ENCODE measurements at places on chromosomes 12 and 14.

DNA sequence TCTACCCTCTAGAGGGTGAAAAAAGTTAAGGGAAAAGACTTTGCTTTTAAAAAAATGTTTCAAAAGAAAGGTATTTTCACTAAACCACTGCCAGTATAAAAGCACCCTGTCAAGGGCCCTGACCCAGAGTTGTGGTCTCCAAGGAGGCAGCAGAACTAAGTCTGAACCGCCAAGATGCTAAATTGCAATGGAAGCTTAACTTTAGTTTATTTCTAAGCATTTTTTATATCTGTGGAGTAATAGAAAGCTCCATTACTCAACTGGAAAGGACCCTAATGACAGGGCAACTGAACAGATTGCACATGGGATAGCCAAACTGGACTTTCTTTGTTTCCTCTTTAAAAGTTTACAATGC, 379.8 kb downstream of the NAV3 start:
- DNase-seq = no peak

DNA sequence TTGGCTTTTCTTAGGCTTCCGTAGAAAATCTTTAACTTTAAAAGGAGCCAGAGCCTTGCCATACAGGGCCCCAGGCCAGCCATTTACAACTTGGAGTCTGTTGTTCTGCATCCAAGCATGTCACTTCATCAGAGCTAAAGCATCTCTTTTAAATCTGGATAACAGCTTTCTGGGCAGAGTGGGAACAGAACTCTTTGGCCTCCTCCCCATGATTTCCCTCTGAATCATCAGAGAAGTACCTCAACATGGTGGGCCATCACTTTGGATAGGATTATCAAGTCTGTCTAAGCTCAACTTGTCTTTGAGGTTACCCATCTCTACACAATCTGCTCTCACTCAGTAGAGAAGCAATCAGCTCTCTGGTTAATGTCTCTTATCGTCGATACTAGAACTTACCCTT, 170.9 kb downstream of the SLC6A15 start:
- DNase-seq = no peak

DNA sequence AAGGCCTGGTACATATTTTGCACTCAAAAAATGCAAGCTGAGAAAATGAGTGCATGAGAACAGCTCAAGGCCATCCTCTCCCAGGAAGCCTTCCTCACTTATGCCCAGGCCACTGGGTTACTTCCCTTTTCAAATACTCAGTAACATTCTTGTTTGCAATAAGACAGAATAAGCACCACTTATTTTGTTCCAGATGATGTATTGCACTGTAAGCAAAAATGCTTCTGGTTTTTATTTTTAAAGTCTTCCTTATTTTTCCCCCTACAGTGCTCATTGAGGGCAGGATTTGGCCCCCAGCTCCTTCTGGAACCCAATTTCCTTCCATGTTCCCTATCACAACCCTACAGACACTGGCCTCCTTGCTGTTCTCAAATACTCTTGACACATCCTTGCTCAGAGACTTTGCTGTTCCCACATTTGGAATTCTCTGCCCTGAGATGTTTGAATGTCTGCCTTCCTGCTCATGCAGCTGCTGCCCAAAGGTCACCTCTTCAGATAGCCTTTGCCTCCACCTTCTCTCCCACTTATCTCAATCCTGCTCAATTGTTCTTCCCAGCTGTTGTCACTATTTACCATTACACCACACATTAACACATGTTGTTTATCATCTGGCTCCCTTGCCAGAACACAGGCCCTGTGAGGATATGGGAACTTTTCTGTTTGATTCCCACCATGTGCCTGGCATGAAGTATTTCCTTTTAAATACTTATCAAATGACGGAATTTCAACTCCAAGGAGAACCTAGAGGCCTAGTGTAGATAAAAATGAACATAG, 49.9 kb downstream of the IFNG start:
- no peak for DNase-seq

DNA sequence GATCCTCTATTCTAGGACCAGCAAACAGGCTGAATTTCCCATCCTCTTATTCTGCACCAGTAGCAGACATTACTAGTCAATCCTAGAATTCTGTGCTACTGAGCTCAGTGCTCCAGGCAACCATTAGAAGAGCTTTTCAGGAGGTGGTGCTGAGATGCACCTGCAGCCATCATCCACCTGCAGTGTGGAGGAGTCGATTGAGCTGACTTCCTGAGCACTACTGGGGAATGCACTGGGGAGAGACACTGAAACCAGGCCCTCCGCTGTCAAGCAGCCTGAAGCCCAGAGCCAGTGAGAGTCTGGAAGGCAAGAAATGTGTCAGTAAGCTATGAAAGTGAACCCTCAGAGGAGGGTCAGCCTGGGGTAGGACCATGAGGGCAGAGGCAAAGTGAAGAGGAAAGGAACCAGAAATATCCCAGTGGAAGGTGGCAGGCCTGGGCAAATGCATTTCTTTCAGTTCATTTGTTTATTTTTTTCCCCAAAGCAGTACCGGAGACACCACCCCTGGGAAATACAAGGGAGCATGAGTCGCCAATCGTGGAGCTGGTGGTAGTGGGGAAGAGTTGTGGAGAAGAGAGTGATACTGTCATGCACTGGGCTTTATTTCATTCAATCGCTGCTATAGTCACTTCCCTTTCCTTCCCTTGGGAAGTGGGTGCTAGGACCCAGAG, 23.0 kb upstream of the SERPINA4 start:
- no peak for DNase-seq

DNA sequence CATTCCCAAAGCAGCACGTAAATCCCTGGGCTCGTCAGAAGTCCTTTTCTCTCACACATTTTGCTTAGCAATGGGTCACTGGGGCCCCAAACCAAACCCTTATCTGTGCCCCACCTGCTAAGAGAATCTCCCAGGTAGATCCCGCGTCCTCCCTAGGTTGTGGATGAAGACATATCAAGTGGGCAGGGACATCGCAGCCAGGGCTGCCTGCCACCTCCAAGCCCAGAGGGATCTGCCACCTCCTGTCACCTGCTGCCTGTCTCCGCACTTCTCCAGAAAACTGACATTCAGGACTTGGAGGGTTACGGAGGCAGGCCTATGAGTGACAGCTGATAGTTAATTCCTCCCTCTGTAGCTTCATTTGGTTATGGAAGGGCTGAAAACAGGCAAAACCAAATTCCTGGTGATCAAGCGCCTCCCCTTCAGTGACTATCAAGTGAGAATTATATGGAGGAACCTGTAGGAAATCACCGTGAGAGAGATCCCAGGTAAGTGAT, 19.5 kb downstream of the BCL11B start:
- DNase-seq = no peak

DNA sequence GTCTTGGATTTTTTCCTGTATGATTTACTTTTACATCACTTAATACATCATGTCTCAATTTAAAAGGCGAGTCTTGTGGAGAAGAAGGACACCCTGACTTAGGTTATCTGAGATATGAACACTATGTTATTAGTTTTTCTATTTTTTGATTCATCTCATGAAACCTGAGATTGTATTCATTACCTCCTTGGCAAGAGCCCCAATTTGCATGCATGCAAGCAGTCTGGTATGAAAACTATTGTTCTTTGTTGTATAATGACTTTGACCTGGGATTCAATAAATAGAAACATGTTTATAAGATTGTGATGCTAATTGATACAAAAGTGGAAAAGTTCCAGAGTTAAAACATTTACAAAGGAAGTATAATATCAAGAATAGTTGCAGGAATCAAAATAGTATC, 576.1 kb downstream of the NOVA1 start:
- no peak for DNase-seq

- no peak for DNase-seq
Measured at GRCh38 chr14:98156411-98156810, 1115.6 kb downstream of the BCL11B start.

DNA sequence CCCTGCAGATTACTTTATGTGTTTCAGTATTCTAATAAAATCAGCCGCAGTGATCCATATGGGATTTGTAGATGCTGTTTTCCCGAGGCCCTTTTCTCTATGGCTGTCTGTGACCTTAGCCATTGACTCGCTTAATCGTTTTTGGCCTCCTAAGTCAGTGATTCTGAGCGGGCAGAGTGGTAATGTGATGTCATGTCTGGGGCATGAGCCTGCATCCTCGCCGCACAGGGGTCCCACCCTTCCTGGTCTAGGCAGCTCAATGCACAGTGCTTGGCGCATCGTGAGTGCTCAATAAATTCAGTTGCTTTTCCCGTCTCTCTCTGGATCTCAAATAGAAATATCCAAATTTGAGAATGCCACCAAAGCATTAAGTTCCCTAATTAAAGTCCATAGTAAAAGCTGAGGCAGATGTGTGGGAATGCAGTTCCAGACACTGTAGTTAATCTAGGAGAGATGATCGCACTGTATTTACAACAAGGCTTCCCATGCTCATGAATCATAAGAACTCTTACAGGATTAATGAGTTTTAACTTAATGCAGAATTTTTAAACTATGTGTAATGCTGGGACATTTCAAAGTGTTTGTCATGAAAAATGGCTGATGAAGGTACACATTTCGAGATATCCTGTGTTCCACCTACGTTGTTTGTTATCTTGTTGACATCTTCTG, 29.3 kb downstream of the HMGA2 start:
- no peak for DNase-seq

- no peak for DNase-seq
Measured at GRCh38 chr12:69888901-69889300, 63.9 kb downstream of the MYRFL start.

DNA sequence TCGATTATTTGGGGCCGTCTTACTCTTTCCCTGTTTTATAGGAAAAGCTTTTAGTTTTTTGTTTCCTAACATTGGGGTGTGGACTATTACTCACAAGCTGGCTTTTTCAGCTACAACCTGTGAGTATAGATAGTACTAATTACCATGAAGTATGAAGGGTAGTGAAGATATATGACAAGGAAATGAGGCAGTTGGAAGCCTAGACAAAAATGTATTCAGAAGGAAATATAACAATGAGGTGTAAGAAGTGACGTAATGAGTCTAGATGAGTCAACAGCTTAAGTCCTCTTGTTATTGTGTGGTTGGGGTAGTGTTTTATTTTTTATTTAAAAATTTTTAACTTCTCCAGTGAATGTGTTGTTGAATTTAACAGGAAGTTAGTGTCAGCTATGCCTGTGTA, 804.5 kb downstream of the NRXN3 start:
- DNase-seq = no peak

GRCh38 chr12:76919383-76920171, 40.8 kb upstream of the CSRP2 start:
- no peak for DNase-seq

- no peak for DNase-seq
Measured at GRCh38 chr12:19927661-19928060, 440.7 kb upstream of the PDE3A start.

- DNase-seq = no peak
Measured at GRCh38 chr14:77045238-77046162, 17.0 kb upstream of the IRF2BPL start.

- DNase-seq = no peak
Measured at GRCh38 chr14:24115422-24116127, 826 bp upstream of the NRL start.

DNA sequence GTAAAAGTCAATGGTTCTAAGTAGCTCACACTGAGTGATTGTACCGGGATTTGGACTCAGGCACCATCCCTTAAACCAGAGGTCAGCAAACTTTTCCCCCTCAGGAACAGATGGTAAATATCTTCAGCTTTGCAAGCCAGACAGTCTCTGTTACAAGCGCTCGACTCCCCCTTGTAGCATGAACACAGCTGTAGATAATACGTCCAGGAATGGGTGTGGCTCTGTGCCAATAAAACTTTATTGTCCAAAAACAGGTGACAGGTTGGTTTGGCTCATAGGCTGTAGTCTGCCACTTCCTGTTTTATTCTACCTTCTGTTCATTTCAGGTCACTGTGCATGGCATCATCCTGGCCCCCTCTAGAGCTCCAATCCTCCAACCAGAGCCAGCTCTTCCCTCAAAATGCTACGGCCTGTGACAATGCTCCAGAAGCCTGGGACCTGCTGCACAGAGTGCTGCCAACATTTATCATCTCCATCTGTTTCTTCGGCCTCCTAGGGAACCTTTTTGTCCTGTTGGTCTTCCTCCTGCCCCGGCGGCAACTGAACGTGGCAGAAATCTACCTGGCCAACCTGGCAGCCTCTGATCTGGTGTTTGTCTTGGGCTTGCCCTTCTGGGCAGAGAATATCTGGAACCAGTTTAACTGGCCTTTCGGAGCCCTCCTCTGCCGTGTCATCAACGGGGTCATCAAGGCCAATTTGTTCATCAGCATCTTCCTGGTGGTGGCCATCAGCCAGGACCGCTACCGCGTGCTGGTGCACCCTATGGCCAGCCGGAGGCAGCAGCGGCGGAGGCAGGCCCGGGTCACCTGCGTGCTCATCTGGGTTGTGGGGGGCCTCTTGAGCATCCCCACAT, 7.6 kb downstream of the BDKRB1 start:
- DNase-seq = no peak
